ENCODE measurements at places on chromosomes 6 and 20.
A peak's percentile ranks its signal among the peaks of the same experiment; 100 is the strongest.

- DNase-seq, result peak; percentile 55
Measured at GRCh38 chr6:162090734-162091133, 636.8 kb downstream of the PRKN start.

- no peak for DNase-seq
Measured at GRCh38 chr6:43306086-43306485, 2.5 kb downstream of the CRIP3 start.

DNA sequence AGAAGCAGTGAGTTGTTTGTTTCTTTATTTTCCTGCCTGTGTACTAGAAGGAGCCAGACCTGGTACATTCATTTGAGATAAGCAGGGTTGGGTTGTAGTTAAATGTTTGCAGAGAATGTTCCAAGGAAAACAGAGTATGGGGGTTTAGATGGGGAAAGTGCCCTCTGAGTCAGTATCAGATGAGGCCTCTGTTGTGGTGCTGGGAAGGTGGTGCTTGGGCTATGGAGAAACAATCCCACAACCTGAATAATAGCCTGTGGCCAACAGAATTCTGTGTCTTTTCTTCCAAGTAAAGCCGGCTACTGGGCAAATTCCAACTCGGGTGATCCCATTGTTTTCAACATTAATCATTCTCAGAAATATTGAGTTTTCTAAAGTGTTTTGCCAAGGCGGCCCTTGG is 109.3 kb downstream of the RNF144B start:
- peak; percentile 34 for DNase-seq

GRCh38 chr6:138509371-138509770 is 10.1 kb upstream of the NHSL1 start:
- peak; percentile 63 for DNase-seq

- peak; percentile 41 for DNase-seq
Measured at GRCh38 chr6:30044630-30045029, 16.4 kb upstream of the POLR1H start.

DNA sequence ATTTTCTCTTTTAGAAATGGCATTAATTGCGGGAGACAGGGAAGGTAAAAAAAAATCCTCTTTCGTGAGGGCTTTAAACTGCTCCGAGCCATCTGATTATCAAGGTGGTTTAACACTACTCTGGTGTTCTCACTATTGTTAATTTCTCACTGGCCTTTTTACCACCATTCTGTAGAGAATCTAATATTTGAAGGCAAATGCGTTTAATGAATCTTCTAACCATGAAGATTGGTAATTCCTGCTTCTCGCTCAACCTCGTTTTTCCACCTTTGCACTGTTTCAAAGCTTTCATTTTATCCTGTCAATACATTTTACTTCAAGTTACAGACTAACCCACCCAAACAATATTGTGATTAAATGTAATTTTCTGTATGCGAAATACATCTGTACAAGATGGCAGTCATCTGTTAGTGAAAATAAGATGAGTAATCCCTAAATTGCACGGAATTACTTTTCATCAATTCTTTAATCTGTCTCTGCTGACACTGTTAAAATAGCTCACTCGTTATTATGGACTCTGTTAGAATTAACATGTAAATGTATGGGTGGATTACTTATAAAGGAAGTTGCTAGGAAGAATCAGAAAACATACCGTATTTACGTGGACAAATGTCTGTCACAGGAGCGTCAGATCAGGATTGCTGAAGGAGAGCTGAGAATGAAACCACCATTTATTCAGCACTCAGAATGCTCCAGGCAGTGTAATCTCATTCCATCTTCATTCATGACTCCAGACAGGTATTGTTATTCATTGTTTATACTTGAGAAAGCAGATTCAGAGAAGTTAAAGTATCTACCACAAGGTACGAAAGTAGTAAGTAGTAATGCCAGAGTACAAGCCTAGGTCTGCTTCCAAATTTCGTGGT is 1.1 kb upstream of the LCA5 start:
- DNase-seq, result peak; percentile 47

DNA sequence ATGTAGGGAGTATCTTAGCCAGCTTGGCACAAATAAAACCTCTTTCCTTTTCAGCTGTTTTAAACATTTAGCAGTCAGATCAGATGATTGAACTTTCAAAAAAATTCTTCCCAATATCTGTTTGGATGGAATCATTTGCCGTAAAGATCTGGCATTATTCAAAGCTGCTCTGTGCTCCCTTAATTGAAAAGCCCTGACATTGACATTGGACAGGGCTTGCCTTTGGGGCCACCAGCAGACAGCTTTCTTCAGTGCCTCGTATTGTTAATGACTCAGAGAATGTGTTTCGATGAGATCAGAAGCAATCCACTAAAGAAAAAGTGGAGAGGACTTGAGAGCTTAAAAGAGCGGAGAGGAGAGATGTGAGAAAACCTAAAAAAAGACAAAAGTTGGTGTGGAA is 343.5 kb downstream of the NRN1 start:
- no peak for DNase-seq

- DNase-seq, result no peak
Measured at GRCh38 chr6:104527311-104527710, 332.4 kb downstream of the HACE1 start.

- DNase-seq, result no peak
Measured at GRCh38 chr20:57553376-57554018, 7.4 kb upstream of the PCK1 start.

- DNase-seq, result no peak
Measured at GRCh38 chr6:29710281-29710941, 12.8 kb upstream of the HLA-F start.

DNA sequence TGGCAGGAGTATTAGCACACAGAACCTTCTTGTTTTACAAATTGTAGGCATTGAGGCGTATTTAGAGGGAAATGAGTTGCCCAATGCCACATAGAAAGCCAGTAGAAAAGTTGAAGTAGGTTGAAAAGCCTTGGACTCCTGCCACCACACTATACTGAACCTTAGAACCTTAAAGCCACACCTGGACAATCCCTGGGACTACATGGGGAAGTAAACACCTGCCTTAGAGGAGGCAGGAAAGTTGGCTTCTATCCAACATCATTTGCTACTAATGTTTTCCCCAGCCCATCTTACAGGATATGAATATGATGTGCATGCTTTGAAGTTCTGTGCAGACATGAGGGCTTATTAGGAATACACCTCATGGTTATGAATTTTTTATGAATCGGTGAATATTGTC is 5.3 kb upstream of the EPPIN start:
- DNase-seq, result no peak

- no peak for DNase-seq
Measured at GRCh38 chr20:44800391-44801046, 9.8 kb downstream of the RIMS4 start.

GRCh38 chr6:143695130-143695968 is 17.6 kb downstream of the PHACTR2 start:
- no peak for DNase-seq

DNA sequence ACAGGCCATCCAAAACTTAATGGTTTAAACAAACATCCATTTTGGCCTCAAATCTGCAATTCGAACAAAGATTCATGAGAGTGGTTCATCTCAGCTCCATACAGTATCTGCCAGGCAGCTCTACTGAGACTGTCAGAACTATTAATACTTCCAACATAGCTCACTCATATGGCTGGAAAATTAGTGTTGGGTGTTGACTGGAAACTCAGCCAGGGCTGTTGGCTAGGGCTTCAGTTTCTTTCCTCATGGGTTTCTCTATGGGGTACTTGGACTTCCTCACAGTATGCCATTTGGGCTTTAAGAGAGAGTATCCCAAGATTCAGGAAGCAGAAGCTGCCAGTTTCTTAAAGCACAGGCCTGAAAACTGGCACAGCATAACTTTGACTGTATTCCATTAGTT is 240.3 kb downstream of the TPBG start:
- no peak for DNase-seq

DNA sequence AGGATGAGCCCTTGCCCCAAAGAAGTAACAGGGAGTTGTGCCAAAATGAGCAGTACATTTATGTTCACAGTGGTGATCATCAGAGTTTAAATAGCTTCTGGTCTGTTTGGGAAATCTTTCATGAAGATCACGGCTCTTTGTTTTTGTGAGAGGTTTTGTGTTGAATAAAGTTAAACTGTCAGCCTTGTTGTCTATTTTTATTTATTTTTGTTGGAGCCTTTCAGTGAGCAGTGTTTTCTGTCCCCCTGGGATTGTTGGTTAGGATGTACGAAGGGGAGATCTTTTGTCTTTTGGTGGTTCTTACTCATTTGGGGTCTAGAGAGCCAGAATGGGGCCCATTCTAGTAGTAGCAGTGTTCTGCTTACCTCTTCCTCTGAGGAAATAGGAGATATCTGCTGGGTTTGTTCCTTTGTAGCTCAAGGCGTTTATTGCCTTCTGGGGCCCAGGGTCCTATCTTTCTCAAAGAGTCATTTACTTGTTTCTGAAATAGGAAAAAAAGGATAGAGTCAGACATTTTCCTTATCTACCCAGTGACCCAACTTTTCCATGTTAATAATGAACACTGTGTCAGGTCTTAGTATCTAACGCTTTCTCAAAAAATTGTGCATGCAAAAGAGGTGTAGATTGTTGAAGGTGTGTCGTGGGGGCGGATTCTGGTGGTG is 157.4 kb downstream of the JARID2 start:
- no peak for DNase-seq

DNA sequence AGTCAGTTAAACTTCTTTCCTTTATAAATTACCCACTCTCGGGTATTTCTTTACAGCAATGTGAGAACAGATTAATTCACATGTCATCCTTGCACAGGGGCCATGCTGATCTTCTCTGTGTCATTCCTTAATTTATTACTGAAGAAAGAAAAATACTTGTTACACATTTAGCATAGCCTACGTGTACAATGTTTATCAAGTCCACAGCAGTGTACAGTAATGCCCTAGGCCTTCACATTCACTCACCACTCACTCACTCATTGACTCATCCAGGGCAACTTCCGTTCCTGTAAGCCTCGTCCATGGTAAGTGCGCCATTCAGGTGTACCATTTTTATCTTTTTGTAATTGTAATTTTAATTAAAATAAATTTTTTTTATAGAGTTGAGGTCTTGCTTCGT is 73.6 kb downstream of the RSPH3 start:
- DNase-seq, result peak; percentile 11

DNA sequence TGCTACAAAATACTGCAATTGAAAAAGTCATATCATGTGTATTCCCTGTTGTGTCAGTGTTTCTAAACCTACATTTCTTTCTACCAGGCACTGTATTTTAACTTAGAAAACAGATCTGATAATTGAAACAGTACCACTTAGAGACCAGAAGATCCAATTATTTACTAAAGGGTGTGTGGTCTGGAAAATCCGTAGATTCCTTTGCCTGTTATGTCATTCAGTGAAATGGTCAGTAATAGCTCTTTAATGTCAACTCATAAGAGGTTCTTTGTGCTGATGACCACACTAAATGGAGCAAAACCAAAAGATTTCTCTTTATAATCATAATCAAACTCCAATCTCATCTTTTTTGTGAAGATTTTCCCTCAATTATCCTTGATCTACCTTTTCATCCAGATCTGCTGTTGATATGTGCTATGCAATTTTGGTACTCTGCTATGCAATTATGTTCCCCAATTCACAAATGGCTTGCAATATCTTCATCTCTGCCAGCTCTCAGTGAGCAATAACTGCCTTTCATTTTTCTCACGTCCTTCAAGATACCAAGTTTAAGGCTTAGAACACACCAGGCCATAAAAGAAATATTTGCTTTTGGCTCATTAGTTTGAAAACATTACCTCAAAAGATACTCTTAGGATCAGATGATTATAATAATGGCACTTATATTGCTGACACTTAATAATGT is 165.5 kb downstream of the MOXD1 start:
- DNase-seq, result no peak

DNA sequence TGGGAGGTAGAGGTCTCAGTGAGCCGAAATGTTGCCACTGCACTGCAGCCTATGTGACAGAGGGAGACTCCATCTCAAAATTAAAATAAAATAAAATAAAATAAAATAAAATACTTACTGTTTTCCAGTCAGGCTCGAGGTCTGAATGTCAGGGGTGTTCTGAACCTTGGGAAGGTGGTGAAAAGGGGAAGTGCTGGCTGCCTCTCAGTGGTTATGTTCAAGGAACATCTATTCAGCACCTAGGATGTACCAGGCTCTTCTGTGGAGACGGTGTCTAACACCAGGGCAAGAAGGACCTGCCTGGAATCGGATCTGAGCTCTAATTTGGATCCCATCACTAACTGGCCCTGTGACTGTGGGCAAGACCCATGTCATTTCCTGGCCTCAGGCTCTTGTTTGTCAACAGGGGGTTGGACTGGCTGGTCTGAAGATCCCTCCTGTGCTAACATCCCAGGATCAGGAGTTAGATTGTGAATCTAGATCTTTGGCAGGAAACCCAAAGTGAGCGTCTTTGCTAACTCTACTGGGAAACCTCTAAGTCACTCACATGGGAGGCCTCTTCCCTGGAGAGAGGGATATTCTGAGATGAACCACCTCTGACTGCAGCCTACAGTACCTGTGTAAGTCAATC is 63.4 kb upstream of the SIRPG start:
- DNase-seq, result no peak

DNA sequence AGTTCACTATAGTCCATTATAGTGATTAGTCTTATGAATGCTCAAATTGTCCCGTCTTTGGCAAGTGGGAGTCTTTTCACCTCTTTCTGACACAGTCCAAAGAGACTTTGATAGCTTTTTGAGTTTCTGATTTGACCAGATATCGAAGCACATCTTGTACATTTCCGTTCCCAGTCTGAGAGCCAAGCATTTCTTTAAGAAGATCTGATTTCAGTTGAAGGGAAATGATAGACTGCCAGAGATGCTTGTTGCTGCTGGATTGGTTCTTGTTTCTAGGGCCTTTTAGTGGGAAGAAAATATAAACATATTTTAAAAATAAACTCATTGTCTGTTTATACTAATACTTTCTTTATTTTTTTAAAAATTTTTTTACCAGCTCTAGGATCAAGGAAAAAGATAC is 54.1 kb upstream of the IER3 start:
- no peak for DNase-seq

DNA sequence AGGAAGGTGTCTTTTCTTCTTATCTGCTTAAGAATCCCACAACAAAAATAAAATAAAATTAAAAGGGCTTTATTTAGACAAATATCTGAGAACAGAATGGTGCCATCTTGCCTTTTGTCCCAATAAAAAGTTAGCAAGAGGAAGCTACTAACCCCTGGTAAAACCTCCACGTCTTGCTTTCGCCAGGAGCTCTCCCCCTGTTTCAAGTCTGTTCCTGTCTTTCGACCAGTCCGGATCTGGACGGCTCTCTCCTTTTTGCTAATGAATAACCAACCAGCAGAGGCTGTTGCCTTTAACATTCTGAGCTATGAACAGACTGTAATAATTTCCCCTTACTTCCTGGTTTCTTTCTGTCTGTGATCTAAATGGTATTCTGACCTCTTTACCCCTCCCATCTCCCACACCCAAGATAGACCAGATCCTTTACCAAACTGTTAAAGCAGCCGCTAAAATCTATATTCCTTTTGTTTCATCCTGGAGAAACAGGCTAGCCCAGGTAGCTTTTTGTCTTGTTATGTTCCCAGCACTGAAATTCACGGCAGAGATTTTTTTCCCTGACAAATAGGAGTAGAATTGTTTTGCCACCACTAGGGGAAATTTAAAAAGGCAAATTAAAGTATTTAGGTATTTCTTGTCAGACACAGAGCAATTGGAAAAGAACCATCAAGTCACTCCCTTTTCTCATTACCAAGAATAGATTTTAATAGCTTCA is at the start of gene FRK:
Gene FRK, minus strand, starts transcription at position 320 of the 712 bp plus-strand sequence. CDS start 580 bp downstream, outside the sequence.
- peak; percentile 15 for DNase-seq

All from adipocyte (in vitro differentiated cells).